ENCODE measurements at places on chromosomes 5 and 9.

- DNase-seq: peak; percentile 6
These were observed 378 bp downstream of the DROSHA start for GRCh38 chr5:31531543-31531887.

GRCh38 chr5:137440795-137441194 lies 58.3 kb downstream of the SPOCK1 start:
- no peak for DNase-seq

DNA sequence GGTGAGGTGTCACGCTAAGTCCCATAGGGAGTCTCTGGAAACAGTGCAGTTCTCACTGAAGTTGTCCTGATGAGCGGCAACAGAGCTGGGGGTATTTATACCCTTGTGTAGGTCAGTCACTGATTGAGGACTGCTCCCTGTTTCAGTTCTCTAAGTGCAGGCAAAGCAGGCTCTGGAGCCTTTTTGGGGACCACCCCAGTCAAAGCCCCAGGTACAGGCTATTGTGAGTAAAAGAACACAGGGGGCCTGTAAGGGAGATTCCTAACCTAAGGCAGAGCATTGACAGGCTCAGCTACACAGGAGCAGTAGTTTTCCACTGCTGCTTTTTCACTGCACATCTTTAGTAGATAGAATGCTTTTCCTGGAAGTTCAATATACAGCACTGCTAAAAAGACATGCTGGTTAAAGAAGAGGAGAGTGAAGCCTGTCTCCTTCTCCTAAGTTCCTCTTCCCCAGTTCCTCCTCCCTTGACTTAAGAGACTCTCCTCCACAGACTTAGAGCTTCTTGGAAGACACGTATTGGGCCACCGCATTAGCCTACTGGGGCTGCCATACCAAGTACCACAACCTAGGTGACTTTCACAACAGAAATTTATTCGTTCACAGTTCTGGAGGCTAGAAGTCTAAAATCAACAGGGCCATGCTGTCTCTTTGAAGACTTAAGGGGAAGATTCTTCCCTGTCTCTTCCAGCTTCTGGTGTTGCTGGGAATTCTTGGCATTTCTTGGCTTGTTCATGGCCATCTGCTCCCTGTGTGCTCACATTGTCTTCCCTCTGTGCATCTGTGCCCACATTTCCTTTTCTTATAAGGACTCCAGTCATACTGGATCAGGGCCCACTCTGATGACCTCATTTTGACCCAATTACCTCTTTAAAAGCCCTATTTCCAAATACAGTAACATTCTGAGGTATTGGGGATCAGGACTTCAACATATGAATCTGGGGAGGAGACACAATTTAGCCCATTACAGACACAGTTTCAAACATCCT lies 221.0 kb downstream of the ESM1 start:
- no peak for DNase-seq

DNA sequence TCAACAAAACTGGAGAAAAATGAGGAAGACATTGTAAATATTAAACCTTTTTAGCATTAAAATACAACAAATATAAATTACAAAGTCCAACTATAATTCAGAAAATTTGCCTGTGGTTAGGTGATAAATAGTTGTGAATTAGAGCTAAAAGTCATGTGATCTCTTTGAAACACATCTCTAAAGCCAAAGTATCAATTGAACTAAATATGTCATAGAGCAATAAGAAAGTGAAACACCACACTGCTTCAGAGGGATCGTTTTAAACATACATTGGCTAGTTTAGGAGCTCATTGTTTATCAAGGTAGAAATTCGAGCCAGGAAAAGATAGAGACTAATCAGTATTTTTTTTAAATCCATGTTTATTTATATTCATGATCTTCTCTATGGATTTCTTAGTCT lies 606.3 kb upstream of the ITGA1 start:
- no peak for DNase-seq

GRCh38 chr9:88025411-88026117 lies 51.2 kb upstream of the CDK20 start:
- no peak for DNase-seq

GRCh38 chr9:89483592-89484474 lies 14.1 kb downstream of the SEMA4D start:
- no peak for DNase-seq

- DNase-seq: no peak
These were observed 69.1 kb downstream of the PSAT1 start for GRCh38 chr9:78365748-78366697.

GRCh38 chr5:16881251-16881650 lies 54.8 kb downstream of the MYO10 start:
- no peak for DNase-seq

Data from activated T-cell treated with anti-CD3 and anti-CD28 coated beads for 4 hours (primary cell).